EL (cell line): ENCODE measurements at places on chromosomes 4 and X.
A peak's percentile ranks its signal among the peaks of the same experiment; 100 is the strongest.

DNA sequence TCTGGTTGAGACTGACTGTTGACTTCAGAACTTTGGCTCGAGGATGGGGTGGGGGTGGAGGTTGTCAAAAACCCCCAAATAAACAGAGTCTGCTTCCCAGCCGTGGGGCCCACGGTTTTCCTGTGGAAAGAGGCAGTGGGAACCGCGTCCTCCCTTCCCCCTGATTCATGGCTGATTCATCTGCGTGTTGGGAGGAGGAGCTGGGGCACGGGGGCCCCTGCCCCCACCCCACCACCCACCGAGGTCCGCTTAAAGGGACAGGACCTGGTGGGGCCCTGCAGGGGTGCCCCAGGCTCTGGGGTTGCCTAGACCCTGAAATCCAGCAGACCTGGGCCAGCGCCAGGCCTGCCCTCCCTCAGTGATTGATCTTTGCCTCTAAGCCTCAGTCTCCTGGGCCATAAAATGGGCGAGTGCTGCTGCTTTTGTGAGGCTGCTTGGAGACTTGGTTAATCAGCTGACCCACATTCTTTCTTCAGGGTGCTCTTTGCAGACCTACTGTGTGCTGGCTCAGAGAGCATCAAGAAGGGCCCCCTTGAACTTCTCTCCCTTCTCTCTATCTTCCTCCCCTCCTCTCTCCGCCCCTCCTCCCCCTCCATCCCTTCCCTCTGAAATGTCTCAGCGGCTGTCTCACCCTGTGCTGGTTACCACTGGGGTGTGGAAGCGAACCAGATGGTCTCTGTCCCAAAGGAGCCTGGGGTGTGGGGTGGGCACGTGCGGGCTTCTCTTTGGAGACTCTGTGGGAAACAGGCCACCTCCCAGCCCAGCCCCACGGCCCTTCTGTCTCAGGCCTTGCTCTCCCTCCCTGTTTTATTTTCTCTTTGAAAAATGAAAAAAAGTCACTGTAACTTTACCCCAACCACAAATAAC is 9.1 kb downstream of the HTRA3 start:
- peak; percentile 87 for DNase-seq

GRCh38 chr4:88792268-88792781 is 94.7 kb upstream of the NAP1L5 start:
- peak; percentile 87 for DNase-seq

DNA sequence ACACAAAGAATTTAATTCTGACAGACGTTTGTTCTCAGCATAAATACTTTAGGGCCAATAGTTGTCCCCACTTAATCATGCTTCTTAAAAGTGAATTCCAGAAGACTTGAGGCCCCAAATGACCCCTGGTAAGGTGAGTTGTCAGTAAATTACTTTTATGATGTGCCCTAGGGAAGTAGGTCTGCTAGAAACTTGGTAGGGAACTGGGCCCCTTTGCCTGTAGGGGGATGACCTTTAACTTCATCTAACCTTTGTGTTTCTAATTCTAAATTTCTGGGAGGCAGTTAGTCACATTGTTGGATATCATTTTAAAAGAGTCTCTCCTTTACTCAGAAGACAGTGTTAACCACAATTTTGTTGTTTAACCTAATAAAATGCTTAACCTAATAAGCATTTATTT is 28.8 kb downstream of the HHIP start:
- DNase-seq: no peak

DNA sequence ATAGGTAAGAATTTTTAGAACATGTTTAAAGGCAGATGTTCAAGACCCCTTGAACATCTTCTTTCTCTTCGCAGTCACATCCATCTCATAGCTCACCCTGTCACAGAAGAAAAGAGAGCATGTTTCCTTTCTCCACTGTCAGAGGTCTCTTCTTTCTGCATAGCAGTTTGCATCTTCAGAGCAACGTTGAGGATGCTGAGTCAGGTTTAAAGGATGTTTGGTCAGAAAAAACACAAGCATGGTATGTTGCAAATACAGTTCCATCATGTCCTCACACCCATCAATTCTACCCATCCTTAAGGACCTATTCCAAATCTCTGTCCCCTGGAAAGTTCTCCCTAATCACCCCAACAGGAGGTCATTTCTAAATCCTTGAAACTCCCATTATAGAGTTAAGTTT is 84.8 kb downstream of the STOX2 start:
- peak; percentile 9 for DNase-seq
